ENCODE measurements at places on chromosomes 6 and 20.

GRCh38 chr6:97963193-97963592 lies 680.2 kb upstream of the MMS22L start:
- no peak for DNase-seq

DNA sequence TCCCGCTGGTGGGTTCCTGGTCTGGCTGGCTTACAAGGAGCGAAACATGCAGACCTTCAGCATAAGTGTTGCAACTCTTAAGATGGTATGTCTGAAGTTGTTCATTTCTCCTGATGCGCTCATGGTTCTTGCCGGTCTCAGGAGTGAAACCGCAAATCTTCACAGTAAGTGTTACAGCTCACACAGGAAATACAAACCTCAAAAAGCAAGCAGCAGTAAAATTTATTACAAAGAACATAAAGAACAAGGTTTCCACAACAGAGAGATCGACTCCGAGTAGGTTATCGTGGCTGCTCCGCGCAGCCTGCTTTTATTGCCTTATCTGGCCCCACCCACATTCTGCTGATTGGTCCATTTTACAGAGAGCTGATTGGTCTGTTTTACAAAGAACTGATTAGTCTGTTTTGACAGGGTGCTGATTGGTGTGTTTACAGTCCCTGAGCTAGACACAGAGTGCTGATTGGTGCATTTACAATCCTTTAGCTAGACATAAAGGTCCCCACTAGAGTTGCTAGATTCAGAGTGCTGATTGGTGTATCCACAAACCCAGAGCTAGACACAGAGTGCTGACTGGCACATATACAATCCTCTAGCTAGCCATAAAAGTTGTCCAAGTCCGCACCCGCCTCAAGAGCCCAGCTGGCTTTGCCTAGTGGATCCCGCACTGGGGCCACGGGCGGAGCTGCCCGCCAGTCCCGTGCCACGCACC lies 39.2 kb downstream of the TRIM27 start:
- DNase-seq, result no peak

DNA sequence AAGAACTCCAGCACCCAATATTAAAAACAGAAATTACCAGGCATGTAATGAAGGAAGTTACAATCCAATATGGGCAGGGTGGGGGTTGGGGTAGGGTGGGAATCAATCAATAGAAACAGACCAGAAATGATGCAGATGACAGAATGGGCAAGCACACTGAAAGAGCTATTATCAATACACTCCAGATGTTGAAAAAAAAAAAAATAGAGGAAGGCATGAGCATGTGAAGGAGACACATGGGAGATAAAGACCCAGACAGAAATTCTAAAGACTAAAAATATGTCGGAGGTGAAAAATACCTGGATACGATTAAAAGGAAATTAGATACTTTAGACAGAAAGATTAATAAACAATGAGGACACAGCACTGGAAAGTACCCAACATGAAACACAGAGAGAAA lies 19.1 kb upstream of the ZC3H12D start:
- DNase-seq, result no peak

DNA sequence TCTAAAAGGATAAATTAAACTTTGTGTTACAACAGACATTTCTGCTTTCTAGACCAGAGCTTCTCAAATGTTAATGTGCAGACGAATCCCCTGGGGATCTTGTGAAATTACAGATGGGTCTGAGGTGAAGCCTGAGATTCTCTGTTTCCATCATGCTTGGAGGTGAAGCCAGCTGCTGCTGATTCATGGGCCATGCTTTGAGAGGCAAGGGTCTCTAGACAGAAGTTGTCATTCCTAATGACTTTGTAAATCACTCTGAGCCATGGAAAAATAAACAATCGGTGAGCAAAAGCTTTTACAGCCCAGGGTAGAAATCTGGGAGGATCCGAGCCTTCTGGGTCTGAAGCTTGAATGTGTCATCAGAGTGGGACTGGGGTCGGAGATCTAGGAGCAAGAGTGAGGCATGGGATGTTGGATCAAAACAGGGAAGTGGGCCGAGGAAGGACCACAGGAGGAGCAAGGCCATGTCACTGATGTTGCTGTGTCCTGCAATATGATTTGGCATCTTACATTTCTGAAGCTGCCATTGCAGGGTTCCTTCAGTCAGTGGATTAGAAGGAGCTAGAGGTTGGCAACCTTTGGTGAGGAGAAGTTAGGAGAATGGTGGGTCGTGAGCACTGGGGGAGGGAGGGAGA lies 77.3 kb downstream of the TRMT11 start:
- peak; percentile 41 for DNase-seq

DNA sequence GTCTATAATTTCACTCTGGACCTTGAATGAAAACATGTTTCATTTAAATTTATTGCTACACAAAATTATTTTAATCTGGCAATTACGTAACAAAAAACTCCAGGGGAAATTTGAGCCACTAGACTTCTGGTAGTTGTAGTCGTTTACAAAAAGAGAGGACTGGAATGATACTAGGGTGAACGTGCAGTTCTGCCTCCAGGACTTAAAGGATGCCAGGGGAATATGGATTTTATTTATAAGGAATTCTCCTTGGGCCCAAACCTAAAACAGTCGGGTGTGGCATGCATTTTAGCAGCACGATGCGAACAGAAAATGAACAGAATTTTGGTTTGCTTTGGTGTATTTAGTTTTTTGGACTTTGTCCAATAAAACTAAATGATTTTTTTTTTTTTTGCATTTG lies 76.9 kb downstream of the PRL start:
- no peak for DNase-seq

DNA sequence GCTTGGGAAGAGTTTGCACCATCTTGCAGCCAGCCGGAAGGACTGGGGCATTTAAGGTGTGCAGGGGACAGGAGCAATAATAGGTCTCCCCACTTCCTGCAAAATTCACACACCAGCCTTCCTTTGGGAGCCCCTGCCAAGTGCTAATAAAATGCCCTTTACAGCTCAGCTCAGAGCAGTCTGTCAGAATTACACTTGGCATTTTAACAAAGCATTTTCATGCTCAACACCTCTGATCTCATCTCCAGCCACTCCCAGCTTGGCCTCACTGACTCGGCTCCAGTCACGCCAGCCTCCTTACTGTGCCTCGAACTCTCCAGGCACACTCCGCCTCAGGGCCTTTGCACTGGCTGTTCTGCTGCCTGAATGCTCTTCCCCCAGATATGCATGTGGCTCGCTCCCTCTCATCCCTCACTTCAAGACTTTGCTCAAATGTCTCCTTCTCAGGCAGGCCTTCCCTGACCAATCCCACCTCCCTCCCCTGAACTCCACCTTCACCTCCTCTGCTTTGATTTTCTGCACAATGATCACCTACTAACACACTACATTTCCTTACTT lies 43.7 kb downstream of the GRM4 start:
- DNase-seq, result no peak

DNA sequence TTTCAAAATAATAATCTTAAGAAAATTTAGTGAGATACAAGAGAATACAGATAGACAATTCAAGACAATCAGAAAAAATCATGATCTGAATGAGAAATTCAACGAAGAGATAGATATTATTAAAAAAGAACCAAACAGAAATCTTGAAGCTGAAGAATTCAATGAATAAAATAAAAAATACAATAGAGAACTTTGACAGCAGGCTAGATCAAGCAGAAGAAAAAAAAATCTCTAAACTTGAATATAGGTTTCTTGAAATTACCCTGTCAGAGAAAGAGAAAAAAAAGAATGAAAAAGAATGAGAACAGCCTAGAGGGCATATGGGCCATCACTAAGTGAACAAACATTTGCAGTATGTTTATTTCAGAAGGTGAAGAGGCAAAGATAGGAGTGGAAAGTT lies 39.0 kb downstream of the IL22RA2 start:
- no peak for DNase-seq

DNA sequence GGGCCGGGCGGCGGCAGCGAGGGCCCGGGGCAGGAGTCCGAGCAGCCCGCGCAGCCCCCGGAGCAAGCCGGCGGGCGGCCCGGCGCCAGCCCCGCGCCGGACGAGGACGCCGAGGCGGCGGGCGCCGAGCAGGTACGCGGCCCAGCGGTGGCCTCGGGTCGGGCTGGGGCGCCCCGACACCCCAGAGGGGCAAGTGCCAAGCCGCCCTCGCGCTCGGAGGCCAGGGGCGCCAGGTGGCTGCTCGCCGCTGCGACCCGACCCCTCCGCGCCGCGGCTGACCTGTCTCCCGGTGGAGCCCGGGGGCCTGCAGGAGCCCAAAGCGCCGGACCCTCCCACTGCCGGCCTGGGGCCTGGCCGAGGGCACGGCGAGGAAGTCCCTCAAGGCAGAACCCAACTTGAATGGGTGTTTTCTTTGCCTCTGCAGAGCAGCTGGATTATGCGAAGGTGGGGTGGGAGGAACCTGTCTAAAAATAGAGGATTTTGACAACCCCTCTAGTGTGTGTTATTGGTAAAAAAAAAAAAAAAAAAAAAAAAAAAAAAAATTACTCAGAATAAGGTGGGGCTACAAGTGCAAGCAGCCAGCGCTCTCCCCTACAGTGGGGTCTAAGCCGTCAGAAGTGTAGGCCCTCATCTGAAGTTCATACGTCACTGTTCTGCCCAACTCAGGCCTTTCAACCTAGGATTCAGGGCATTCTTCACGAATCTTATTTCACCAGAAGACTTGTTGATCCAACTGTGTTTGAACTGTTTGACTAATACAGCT lies 609 bp downstream of the OGFRL1 start:
- DNase-seq, result peak; percentile 71

DNA sequence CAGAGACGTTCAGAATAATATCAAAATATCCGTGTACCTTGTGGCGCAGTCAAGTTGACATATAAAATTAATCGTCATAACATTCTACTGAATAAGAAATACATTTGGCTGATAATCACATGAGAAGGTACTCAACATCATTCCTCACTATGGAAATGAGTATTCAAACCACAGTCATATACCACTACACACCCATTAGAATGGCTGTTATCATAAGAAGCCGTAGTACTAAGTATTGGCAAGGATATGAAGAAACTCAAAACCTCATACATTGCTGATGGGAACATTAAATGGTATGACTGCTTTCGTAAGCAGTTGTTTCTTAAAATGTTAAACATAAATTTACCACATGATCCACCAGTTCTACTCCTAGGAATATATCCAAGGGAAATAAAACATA lies 244.7 kb downstream of the CDKAL1 start:
- no peak for DNase-seq

- no peak for DNase-seq
These were observed 973 bp downstream of the TRIM38 start for GRCh38 chr6:25963426-25964123.

DNA sequence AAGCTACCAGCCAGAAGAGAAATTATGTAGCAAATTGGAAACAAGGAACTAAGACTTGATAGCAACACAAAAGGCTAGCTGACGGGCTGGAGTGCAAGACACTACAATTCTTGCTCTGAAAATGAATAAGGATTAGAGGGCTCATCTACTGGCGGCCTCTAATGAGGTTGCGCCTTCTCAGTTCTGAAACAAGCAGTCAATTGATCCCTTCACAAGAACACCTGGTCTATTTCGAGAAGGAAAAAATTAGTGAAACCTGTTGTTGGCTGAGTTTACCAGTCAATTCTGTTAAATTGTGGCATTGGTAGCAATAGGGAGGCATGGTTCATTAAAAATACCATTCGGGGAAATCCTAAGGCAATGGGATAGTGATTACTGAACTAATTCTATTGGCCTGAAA lies 74.8 kb upstream of the JARID2 start:
- DNase-seq, result no peak

GRCh38 chr6:47400581-47400980 lies 77.0 kb upstream of the CD2AP start:
- no peak for DNase-seq

- no peak for DNase-seq
These were observed 74.9 kb upstream of the CLDN20 start for GRCh38 chr6:155188707-155189496.

DNA sequence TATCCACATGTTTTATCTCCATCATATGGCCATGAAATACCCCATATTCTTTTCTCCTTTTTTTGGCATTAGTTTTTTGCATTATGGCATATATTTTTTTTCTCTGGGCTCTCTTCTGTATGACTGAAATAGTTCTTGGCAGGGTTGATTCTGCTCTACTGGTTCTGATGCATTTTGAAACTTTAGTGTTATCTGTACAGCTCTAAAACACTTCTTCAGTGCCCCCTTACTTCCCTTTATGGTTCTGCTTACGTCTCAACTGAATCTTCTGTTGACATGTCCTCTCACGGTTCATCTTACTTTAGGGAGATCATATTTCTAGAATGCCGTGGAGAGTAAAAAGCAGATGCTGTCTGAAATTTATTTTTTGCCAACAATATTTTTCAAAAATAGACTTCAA lies 23.2 kb upstream of the TXNDC5 start:
- DNase-seq, result no peak

DNA sequence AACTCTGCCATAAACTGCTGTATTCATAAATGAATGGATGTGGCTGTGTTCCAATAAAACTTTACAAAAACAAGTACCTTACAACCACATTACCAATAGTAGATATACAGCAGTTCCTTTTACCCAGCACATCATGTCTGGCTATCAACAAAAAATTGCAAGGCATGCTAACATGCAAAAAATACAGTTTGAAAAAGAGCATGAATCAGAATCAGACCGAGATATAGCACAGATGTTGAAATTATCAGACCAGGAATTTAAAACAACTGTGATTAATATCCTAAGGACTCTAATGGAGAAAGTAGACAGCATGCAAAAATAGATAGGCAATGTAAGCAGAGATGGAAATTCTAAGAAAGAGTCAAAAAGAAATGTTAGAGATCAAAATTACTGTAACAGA lies 8.4 kb upstream of the NUS1 start:
- DNase-seq, result no peak

GRCh38 chr20:38751360-38751976 lies 3.2 kb downstream of the ACTR5 start:
- DNase-seq, result peak; percentile 16

DNA sequence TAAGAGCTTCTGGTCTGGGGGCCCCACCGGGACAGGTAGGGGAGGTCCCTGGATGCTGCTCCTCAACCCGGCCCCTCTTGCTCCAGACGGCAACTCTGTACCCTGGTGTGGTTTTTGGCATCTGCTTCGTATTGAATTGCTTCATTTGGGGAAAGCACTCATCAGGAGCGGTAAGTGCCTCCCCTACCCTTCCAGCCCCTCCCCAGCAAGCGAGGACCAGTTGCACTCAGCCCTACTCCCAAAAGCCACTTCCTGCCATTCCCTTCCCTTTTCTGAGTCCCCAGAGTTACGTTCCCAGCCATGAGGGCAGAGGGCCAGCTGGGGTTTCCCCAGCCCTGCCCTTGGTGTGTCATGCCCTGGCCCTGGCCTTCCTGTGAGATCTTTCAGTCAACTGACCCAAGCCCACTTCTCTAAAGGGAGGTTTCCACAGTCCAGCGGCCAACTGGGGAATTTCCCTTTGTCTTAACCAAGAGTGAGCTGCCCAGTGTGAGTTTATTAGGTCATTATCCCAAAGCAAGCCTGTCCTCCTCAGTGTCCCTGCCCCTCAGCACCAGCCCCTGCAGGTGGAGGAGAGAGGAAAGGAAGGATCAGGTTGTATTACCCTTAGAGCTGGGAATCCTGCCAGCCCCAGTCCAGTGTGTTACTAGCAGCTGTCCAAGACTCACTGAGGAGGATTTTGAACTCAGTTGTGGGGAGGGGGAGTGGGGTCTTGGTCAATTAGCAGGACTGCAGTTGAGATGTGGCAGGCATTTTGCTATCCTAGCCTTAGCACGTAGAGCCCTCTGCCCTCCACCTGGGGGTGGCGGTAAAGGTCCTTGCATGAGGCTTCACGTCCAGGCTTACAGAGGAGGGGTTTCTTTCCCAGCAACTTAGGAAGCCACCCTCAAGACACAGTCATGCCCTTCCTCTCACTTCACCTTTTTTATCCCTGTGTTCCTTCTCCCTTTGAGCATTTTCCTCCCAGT lies 45.8 kb downstream of the TM9SF4 start:
- DNase-seq, result peak; percentile 30

Measured in NCI-H1417 (cell line).